ENCODE measurements at places on chromosomes 12 and 14. TPM values are rescaled to one million over a fixed set of nuclear protein-coding genes. Genes with fewer than 3 reads are reported as not detected.

The CLEC4C gene
- not detected for total RNA-seq

The OR6C2 gene
- not detected for total RNA-seq

The PRIMA1 gene
- not detected for total RNA-seq

The CCND2 gene
- 37.3 TPM for total RNA-seq
